ENCODE measurements at places on chromosomes 11 and 22.

GRCh38 chr11:61917334-61918109 is at the start of gene RAB3IL1:
Gene RAB3IL1 (minus strand): TSS chr11:61917566. CDS start chr11:61917367, 199 bp downstream.
- no peak for DNase-seq

GRCh38 chr11:108983636-108984420 is 319.0 kb downstream of the DDX10 start:
- no peak for DNase-seq

DNA sequence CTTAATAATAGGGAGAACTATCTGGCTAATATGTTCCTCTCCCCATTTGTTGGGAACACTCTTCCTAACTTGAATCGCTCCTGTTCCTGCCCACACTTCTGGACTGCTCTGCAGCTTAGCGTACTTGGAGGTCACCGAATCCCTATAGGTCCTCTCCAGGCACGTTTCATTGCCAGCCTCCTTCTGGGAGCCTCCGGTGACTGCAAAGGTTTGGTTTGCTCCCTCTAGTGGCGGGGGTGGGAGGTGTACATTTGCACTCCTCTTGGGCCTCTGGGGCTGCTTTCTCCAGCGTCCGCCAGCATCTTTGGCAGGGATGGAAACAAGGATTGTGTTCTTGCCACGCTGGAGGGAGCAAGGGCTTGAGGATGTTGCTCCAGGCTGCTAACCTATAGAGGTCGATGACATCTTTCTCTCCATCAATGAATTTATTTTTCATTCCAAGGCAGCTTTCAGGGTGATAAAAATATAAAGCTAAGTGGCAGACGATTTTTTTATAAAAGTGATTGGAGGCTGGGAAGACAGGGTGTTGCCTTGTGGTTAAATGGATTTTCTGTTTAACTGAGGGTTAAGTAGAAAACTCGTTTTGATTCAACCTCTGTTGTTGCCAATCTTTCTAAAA is 48.7 kb downstream of the TSPAN18 start:
- peak; percentile 74 for DNase-seq

GRCh38 chr11:132444911-132445310 is 1074.5 kb downstream of the NTM start:
- no peak for DNase-seq

DNA sequence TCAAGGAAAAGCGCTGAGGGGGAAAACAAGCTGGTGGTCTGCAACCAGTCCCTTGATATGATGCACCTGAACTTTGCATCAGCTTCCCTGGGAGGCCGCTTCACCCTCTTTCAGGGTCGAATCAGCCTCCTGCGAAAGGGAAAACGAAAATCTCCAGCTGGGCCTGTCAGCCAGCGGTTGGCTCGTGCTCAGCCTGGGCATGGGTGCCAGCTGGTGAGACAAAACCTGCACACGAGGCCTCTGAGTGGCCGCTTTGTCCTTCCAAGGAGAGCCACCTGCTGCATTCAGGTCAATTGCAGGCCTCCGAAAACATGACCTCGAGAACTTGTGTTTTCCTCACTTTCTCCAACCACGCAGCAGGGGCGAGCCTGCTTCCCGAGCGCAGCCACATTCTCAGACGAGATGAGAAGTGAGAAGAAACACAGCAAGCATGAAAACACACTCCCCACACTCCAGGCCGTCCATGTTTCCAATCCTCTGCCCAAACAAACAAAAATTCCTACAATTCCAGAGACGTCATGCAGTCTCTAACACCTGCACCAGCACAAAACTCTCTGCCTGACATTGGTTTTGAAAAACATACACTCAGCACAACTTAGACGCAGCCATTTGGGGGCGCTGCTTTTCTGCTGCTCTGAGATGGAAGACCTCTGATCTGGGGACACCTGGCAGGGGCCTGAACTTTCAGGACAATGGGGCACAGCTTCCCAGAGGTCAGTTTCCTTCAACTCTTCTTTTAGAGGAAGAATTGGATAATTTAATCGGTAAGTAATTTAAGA is 77.1 kb downstream of the DHCR7 start:
- no peak for DNase-seq

DNA sequence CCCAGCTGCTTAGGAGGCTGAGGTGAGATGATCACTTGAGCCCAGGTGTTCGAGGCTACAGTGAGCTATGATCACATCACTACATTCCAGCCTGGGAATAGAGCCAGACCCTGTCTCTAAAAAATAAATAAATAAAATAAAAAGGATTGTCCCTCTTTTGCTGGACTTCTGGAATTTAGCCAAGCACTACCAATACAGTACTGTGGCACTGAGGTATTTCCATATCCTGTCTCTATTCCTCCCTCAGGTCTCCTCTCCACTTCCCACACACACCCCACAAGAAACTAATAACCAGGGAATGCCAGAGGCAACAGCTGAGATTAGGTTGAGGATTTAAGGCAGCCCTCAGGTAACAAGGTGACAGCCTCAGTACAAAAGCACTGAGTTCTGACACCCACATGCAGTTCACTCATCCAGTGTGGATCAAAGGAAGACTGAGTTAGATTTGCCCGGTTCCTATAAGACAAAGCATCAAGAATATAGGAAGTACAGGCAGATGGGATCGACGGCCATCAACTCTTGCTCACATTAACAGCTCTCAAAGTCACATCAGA is 4.5 kb upstream of the PPP2R1B start:
- no peak for DNase-seq

DNA sequence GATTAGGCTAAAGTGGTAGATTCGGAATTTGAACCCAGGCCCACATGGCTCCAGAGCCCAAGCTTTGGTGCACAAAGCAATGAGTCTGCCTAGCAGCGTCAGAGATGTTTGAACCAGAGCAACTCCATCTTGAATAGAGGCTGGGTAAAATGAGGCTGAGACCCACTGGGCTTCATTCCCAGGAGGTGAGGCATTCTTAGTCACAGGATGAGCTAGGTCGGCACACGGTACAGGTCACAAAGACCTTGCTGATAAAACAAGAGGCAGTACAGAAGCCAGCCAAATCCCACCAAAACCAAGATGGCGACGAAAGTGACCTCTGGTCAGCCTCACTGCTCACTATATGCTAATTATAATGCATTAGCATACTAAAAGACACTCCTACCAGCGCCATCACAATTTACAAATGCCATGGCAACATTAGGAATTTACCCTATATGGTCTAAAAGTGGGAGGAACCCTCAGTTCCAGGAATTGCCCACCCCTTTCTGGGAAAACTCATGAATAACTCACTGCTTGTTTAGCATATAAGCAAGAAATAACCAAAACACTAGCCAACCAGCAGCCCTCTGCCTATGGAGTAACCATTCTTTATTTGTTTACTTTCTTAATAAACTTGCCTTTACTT is 40.3 kb upstream of the DAGLA start:
- no peak for DNase-seq
